ENCODE measurements at places on chromosomes 7 and 10.

DNA sequence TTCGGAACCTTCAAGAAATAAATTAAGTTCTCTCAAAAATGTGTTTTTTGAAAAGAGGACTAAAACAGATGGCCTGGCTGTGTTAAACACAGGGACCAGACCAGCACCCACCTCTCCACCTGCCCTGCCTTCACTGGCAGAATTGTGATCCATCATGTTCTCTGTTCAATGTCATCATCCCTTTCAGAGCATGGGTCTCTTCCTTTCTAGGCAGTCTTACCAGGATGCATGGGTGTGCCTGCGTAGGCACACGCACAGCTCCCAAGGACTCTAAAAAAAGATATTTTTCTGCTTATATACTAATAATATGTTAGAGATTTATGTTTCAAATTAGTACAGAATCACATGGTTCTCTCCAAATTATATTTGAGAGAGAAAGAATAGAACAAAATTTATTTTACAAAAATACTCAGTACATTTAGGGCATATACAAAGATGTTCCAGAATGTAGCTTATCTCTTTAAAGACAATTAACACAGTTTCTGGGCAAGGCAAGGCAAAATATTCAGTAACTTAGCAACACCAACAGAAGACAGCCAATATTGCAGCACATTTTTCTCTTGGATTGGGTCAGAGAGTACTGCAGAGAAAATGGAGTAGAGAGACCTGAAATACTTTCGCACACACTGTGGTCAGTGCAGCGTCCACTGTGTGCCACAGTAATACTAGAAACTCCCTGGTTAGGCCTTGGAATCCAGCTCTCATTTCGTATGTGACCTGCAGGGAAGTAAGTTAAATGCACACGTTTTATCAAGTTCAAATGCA lies 52.8 kb downstream of the EGFR start:
- peak; percentile 48 for DNase-seq

GRCh38 chr7:87735360-87735759 lies 107.2 kb downstream of the RUNDC3B start:
- DNase-seq: peak; percentile 6

DNA sequence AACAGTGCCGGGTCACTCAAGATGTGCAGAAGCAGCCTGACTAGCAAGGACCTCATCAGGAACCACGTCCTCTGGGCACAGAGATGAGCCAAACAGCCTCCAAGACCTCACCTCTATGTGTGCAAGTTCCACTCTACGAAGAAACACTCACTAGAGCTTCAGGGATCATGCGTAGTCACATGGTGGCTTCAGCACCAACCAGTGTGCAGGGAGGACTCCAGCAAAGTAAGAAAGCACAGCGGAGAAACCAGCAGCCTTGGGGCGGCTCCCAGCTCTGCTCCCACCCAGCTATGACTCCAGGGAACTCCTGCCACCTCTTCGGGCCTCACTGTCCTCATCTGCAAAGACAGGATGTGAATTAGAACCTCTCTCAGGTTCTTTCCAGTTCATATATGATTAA lies 58.2 kb downstream of the SLIT1 start:
- DNase-seq: no peak

DNA sequence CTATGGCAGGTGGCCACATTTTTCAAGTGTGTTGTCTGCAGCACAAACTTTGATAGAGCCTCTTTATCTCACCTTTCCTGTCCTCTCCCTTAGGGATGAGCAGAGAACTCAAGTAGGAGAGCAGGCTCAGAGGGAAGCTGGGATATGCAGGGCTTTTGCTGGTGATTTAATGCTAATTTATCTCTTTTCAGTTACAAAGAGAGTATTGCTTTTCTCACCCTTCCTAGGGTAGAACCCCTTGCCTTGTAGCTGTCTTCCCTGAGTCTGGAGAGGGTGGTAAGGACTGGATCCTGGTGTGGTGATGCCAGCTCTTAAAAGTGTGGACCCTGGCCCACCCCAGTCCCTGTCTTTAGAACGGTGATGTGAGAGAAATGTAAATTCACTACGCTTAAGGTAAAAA lies 1061.4 kb downstream of the TYW1 start:
- no peak for DNase-seq

- peak; percentile 22 for DNase-seq
Observed at GRCh38 chr7:119545118-119545517, 727.9 kb upstream of the KCND2 start.

GRCh38 chr10:72818076-72818475 lies 75.5 kb upstream of the OIT3 start:
- DNase-seq: no peak

GRCh38 chr7:105643851-105644250 lies 62.6 kb upstream of the EFCAB10 start:
- no peak for DNase-seq

- peak; percentile 11 for DNase-seq
Observed at GRCh38 chr7:69871886-69872569, 273.8 kb downstream of the AUTS2 start.

DNA sequence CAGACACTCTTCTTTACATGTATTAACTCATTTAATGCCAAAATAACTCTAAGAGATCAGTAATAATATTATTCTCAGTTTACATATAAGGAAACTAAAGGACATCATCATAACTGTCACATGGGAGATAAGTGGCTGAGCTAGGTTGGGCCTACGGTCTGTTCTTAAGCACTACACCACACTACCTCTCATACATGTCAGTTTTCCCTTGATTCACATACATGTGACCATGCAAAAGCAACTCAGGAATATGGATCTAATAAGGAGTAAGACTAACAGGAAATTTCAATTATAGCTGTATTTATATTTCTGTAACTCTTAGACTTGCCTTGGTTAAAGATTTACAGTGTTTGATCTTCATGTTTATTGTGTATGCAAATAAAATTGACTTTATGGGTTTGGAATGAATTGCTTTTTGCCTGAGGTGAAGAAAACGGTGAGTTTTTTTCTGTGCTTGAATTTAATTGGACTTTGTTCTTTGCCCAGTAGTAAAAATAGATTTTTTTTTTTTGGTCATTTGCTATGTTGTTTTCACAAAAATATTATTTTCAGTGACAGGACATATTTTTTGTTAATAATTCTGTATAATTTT lies 69.7 kb downstream of the CYP51A1 start:
- DNase-seq: no peak

- no peak for DNase-seq
Observed at GRCh38 chr10:32059472-32059871, 3.2 kb upstream of the KIF5B start.

GRCh38 chr10:9342885-9343570 lies 1288.5 kb downstream of the GATA3 start:
- DNase-seq: peak; percentile 38

- no peak for DNase-seq
Observed at GRCh38 chr7:137360087-137360679, 16.6 kb upstream of the PTN start.

DNA sequence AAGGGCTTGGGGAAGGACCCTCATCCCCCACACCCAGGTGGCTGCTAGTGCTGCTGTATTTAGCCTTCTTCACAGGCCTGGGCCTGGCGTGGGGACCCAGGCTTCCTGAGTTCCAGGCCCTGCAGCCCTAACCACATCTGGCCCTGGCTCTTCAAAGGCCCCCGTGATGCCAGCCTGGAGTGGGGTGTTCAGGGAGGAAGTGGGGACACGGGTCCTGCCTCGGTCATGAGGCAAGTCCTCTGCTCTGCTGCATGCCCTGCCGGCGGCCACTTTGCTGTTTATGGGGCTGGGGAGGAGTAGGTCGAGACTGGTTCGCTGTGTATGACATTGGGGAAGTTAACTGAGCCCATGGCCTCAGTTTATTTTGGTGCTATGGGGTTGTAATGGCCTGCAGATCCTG lies 8.5 kb upstream of the AQP1 start:
- no peak for DNase-seq

GRCh38 chr7:29989257-29989995 lies at the start of gene SCRN1:
Gene SCRN1 (minus strand): TSS chr7:29989801. CDS start chr7:29969067, 20,734 bp downstream.
- DNase-seq: no peak

- DNase-seq: no peak
Observed at GRCh38 chr10:58444321-58444720, 59.1 kb downstream of the TFAM start.

GRCh38 chr7:135200821-135201331 lies 10.4 kb downstream of the WDR91 start:
- peak; percentile 45 for DNase-seq

DNA sequence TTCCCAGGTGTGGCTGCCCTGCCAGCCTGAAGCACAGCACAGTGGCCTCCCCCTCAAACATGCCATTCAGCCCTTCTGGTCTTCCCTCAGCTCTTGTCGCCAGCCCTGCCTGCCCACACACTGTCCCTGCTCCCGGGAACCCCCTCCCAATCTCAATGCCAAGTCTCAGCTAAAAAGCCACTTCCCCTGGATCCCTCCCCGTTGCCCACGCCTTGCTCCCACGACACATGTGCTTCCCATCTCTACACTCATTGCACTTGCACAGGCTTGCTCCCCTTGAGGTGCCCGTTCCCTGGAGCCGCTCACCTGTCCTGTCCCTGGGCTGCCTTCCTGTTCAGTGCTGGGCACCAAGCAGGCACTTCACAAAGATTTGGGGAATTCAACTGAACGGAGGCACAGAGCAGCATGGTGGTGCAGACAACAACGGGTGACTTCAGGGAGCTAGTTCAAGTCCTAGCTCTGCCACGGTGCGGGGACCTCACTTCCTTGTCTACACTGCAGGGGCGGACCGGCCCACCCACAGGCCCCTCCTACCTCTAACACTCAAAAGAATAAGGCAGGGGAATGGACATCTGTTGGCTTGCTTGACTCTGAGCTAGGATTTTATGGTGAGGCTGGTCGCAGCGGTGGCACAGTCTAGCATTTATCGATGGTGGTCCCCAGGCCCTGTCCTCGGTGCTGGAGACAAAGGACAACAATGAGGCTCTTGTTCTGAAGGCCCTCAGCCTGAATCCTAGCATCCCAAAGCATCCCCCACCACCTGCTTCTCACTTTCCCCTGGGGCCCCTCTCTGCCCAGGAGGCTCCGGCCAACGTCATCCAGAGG lies 18.4 kb downstream of the RGS10 start:
- no peak for DNase-seq

- no peak for DNase-seq
Observed at GRCh38 chr7:94057955-94058354, 53.8 kb upstream of the BET1 start.

- no peak for DNase-seq
Observed at GRCh38 chr10:129968020-129968852, 4.2 kb upstream of the EBF3 start.

DNA sequence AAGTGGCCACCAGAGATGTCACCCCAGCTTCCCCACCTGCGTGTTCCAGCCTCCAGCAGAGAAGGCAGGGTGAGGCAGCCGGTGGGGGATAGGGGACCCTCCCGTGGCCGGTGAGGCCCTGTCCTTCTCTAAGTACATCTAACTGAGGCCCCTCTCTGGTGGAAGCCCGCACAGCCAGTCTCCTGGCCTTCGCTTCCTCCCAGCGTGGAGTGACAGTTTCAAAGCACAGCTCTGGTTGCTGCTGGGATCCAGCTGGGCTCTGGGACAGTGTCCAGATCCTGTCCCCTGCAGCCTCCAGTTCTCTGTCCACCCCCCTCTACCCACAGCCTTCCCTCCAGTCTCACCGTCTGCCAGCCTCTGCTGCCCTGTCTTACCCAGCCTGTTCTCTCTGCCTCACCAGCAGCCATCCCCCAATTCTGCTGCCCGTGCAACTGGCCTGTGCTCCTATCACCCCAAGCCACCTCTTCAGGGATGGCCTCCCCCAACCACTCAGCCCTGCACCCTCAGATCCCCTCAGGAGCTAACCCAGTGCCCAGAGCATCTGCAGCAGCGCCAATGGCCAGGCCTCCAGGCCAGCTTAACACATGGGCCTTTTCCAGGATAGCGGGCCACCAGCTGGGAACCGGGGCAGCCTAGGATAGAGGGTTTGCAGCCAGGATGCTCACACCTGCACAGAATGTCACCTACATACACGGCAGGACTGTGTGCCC lies 16.3 kb upstream of the SH2B2 start:
- DNase-seq: no peak

DNA sequence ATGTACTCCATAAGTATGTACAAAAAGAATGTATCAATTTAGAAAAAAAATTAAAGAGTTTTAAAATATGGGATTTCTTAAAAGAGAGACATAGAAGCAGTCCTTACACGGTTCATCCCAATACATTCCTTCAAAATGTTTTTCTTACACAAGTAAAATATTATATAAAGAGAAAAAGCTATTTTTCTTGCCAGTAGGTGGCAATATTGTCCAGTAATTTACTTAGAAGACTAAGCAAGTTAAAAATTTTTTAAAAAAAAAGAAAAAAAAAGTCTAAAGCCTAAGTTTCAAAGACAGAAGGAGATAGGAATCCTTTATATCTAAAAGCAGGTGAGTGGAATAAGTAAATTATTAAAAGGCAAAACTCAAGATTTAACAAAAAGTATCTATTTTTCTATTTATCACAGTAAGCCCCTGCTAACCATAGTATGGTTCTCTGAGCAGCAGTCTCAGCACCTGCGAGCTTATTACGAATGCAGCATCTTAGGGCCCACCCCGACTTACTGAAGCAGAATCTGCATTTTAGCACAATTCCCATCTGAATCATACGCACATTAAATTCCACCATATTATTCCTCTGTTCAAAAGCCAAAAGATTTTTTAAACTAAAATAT lies 240.6 kb downstream of the DGKI start:
- peak; percentile 60 for DNase-seq

GRCh38 chr7:118745927-118746326 lies 521.4 kb downstream of the ANKRD7 start:
- no peak for DNase-seq

DNA sequence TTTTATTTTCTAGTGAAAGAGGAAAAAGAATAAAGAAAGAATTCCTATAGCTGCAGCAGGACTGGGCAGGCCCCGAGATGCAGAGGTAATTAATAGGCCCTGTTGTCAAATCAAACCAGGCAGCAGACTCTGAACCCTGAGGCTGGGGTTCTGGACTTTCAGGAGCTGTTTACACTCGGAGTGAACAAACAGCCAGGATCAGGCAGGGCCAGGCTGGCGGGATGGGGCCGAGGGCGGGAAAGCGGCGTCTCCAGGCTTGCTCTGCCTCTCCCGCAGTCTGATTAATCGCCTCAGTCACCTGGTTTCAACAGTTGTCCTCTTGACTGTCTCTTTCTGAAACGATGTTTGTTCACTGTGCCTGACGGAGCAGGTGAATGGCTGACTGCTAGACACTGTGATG lies 675.4 kb upstream of the FOXK1 start:
- DNase-seq: peak; percentile 22

GRCh38 chr10:1293157-1293556 lies 237.0 kb downstream of the WDR37 start:
- no peak for DNase-seq

DNA sequence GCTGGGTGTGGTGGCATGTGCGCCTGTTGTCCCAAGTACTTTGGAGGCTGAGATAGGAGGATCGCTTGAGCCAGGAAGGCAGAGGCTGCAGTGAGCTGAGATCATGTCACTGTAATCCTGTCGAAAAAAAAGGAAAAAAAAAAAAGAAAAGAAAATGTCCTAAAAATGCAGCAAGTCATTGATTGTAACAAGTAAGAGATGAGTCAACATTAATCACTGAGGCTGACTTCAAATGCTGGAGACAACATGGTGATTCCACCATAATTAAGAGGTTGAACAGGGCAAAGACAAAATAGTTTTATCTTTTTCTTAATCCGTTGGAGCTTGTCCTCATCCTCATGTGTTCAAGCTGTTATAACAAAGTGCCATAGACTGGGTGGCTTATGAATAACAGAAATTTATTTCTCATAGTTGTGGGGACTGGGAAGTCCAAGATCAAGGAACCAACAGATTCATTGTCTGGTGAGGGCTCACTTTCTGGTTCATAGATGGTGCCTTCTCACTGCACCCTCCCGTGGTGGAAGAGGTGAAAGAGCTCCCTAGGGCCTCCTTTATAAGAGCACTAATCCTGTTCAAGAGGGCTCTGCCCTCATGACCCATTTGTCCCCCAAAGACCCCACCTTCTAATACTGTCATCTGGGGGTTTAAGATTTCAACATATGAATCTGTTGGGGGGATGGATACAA lies 60.3 kb downstream of the TBXAS1 start:
- DNase-seq: no peak

All from amniotic epithelial cell (primary cell).